ENCODE measurements at places on chromosomes 12 and 14.

DNA sequence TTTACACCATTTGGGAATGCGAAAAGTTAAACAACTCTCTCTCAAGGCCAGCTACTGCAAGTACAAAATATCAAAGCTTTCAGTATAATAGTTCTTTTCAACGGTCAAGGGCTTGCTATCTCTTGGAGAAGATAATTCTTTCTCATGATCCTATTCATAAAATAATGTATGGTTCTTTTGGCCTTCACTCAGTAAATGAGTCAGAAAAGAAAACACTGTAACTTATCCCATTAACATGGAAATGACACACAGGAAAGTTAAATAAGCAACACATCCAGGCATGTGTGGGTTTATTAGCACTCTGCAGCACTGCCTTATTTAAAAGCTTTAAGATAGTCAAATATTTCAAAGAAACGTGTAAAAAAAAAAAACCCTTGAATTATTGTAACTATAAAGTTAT is 36.9 kb downstream of the ZFC3H1 start:
- no peak for DNase-seq

GRCh38 chr12:22286569-22286968 is 47.9 kb downstream of the ST8SIA1 start:
- no peak for DNase-seq

GRCh38 chr12:64635356-64635998 is 25.2 kb downstream of the RASSF3 start:
- no peak for DNase-seq

DNA sequence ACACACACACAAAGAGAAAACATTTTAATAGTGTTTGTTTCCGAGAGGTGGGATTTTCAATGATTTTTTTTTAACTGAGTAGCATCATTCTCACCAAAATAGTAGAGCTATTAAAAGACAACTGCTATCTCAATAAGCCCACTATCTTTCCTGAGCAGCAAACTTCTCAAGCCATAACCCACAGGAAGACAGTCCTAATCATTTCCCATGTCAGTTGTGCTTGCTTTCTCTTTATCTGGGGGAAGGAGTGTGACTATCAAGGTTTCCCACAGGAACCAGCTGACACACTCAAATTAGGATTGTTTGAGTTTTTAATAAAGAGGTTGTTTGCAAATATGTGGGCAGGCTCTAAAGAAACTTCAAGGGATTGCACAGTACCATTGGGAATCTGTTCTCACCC is 4.9 kb upstream of the MAX start:
- DNase-seq: no peak

GRCh38 chr14:102085948-102086708 is 716 bp downstream of the HSP90AA1 start:
- DNase-seq: no peak

DNA sequence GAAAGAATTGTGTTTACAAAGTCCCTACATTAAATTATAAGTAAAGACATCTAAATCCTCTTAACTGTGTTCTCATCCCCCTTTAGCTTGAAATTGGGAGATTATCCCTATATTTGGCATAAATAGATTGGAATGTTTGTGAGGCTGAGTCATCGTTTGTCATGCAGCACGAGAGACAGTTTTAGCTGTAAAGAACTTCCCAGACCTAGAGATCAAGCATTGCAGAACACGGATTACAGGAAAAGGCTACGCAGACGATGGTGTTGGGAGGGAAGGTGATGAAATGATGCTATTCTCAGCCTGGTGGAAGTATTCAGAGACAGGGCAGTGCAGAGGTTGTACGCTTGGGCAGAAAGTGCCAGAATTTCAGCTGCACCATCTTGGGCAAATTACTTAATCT is 93.8 kb downstream of the PTPRB start:
- no peak for DNase-seq

DNA sequence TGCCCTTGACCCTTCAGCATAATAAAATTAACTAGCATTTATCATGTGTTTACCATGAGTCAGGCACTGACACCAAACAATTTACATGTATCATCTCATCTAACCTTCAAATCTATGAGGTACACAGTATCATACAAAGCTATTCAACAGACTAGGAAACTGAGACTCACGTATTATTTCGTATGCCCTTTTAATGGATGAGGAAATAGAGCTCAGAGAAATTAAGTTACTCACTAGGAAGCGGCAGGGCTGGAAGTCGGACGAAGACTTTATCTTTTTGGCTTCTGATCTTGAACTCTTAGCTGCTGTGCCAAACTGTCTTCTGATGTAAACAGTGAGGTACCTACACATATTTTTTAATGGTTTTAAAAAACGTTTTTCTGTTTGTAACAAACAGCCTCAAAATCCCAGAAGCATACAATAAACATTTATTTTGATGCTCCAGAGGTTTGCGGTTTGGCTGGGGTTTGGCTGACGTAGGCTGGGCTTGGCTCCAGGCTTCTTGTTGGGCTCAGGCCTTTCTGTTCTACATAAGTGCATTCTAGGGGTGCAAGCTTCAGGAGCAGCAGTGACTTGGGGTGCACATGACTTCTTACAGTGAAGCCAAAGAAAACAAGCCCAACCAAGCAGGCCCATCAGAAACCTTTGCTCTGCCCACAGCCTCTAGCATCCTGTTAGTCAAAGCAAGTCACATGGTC is 184.7 kb downstream of the TBX5 start:
- DNase-seq: no peak

GRCh38 chr14:72463291-72463866 is 430.5 kb downstream of the DPF3 start:
- no peak for DNase-seq

GRCh38 chr12:118432812-118433545 is 56.6 kb downstream of the SUDS3 start:
- no peak for DNase-seq

DNA sequence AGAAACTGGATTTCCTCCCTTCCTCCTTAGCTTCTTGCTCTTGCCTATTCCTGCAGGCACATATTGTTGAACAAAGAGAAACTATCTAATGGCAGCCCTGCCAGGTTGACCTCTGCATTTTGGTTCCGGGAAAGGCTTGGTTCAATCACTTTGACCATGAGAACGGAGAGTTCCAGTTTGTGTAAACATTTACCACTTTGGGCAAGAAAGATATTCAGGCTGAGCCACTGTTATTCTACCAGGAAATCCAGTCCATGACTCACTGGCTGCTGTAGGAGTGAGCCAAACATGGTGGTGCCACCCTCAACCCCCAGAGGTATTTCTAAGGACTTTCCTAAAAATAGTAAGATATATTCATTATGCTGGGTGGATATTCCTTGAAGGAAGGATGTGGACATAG is 242.2 kb upstream of the OR4E1 start:
- DNase-seq: no peak

- peak; percentile 41 for DNase-seq
These were observed 1.9 kb downstream of the CACNA2D4 start for GRCh38 chr12:1916371-1917171.

DNA sequence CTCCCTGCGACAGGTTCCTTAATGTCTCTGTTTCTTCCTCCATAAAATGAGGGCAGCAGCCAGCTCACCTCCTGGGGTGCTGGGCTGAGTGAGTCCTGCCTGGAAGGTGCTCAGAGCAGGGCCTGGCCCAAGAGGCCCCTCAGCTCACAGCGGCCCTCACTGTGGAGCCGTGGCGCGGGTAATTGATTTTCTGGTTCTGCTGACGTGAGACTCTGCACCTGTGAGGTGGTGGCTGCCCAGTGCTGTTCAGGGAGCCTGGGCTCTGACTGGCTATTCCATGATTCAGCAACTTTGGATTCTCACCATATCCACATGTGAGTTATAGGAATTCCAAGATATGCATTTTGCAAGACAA is 266.6 kb downstream of the ADGRD1 start:
- DNase-seq: no peak

GRCh38 chr14:71242237-71242748 is 335.0 kb downstream of the PCNX1 start:
- no peak for DNase-seq

DNA sequence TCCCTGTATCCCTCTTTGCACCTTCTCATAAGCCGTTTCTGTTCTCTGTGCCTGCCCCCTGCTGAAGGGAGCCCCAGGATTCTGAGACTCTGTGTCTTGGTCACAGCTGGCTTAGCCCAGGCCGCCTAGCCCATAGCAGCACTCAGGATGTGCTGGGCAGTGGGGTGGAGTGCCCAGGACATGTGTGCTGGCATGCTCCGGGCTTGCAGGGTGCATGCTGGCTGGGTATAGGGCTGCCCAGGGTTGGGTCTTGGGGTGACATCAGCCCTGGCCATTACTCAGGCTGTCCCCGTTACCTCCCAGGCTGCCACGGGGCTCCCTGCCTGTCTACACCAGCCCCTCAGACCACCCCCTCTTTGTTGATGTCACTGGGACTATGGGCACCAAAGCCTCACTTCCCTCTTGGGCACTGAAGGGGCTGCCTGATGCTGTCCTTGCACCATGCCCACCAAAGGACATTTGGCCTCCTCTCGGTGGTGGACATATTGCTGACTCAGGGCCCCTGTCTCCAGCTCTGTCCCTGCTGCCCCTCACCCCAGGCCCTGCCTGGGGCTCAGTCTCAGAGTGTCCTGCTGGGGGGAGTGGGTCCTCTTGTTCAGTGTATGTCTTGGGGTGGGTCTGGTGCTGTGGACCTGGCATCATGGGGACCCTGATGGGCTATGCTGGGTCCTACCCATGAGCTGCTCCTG is 2.4 kb downstream of the CEP170B start:
- DNase-seq: no peak

- no peak for DNase-seq
These were observed 80.8 kb downstream of the GALNT9 start for GRCh38 chr12:132248453-132249167.
